ENCODE measurements at places on chromosomes 6 and 20.
A peak's percentile ranks its signal among the peaks of the same experiment; 100 is the strongest.

DNA sequence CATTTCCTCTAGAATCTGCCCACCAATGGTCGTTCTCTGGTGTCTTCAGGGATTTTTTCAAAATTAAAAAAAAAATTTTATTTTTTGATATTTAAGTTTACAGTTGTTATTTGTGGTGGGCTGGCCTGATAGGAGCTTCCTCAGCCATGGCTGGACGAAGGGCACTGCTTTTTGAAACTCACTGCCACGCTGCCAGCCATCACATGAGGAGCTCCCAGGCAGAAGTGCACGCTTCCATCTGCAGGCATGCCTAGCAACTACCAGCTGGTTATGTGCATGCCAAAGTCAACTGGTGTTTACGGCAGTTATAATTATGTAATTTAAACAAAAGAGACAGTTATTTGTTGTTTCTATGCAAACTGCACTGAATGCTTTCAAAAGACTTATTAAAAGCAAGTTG lies 105.1 kb downstream of the IRF4 start:
- no peak for DNase-seq

DNA sequence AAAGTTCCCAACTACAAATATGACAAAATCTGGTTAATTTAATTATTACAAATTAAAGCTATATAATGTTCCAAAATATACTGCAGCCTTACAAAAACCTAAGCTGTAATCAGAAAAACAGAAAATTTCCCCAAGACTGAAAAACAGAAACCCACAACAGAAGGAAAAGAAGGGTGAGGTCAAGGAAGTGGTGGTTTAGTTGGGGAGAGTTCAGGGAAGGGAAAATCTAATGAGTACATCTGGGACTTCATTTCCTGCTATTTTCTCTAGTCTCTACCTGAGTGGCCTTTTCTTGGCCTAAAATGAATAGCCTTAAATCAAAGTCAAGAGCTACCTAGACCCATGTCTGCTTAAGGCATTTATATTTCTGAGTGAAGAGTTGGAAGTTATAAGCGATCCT lies 66.2 kb upstream of the BEND6 start:
- DNase-seq = no peak

- no peak for DNase-seq
These were observed 179.0 kb upstream of the FOXA2 start for GRCh38 chr20:22763257-22763906.

GRCh38 chr6:108133594-108134179 lies 32.1 kb upstream of the NR2E1 start:
- DNase-seq = peak; percentile 37

GRCh38 chr6:10307476-10307875 lies 107.4 kb downstream of the TFAP2A start:
- DNase-seq = no peak

GRCh38 chr20:10731190-10731965 lies 57.6 kb upstream of the JAG1 start:
- DNase-seq = no peak

- peak; percentile 75 for DNase-seq
These were observed 107.4 kb downstream of the SULF2 start for GRCh38 chr20:47677635-47678453.

GRCh38 chr6:101203664-101204063 lies 189.8 kb upstream of the GRIK2 start:
- no peak for DNase-seq

- DNase-seq = no peak
These were observed 149.5 kb downstream of the ANKRD60 start for GRCh38 chr20:58078741-58079522.

GRCh38 chr20:18031888-18032509 lies 25.7 kb downstream of the OVOL2 start:
- DNase-seq = no peak

DNA sequence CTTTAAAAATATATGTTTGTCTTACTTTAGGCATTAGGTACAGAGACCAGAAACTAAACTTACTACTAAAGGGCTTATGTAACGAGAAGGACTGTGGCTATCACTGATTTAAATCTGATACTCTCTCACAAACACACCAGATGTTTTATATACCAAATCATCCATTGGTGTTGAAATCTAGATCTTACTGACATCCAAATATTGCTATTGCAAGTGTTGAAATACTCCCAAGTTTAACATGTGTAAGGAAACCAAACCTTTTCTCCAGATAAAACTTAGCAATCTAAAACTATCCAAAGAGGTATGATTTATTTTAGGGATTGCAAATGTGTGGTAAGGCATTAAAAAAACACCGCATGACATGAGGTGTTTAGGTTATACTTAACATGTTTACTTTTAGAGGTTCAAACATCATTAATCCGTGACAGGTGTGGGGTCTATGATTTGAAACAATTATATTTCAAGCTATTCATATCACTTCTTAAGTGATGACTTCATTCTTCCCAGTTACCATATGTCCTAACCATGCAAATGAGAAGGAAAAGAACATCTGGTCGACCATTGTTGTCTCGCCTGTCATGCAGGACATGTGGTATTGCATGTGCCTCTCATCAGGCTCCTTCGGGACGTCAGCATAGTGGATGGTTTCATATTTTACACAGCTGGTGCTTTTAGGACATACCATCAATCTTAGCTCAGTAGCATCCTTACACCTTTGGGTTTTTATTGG lies 168.3 kb upstream of the SPACA1 start:
- no peak for DNase-seq

GRCh38 chr6:125984311-125984710 lies 2.0 kb upstream of the TRMT11 start:
- DNase-seq = no peak

- DNase-seq = no peak
These were observed 36.8 kb upstream of the RGS17 start for GRCh38 chr6:153167907-153168306.

GRCh38 chr6:48990739-48991138 lies 472.3 kb downstream of the MMUT start:
- DNase-seq = no peak

Measured in NCI-H510A treated with DMSO at 0.1 percent for 48 hours (cell line).